Fibroblast of gingiva (primary cell): ENCODE measurements at places on chromosomes 2 and 18.

DNA sequence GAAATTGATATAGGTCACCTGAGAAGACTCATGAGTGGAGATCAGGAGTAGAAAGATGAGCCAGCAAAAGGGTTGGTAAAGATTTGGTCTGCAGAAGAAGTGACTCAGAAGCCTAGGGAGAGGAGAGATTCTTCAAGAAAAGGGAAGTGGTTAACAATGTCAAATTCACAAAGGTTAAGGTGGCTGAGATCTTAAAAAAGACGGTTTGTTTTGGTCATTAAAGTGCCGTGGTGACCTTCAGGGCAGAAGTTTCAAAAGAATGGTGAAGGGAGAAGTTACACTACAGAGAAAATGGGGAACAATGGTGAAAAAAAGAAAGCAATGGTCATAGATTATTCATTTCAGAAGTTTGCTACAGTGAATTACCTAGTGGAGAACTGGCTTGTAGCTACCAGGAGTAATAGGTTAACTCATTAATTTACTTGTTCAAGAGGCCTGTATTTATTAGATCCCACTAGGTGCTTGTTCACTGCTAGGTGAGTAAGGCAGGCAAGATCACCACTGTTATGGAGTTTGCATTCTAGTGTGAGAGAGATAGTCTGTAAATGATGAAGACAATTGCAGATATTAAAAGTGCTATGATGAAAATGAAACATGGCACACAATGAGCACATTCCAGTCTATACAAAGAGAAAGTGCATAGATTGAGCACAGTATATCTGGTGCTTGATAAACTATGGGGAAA, 43.0 kb downstream of the FBXO48 start:
- no peak for DNase-seq

- no peak for DNase-seq
Observed at GRCh38 chr2:105834931-105835330, 90.2 kb downstream of the NCK2 start.

DNA sequence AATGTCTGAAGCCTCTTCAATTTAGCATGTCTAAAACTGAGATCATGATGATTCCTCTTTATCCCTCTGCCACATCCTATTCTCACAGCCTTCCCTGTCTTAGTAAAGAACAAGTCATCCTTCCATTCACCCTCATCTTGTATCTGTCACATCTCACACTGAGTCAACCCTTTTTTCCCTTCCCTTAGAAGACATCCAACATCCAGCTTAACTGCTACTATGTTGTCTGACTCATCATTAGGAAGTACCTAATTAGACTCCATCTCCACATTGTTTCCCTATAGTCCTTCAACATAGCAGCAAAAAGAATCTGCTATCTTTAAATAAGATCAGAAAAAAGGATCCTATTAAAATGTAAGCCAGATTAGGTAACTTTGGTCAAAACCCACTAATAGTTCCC, 85.2 kb upstream of the GRB14 start:
- DNase-seq, result no peak

- no peak for DNase-seq
Observed at GRCh38 chr2:25743132-25743830, 69.9 kb upstream of the DTNB start.
